Esophagus squamous epithelium (tissue), 5 donors: ENCODE measurements at places on chromosomes 13 and 19.

DNA sequence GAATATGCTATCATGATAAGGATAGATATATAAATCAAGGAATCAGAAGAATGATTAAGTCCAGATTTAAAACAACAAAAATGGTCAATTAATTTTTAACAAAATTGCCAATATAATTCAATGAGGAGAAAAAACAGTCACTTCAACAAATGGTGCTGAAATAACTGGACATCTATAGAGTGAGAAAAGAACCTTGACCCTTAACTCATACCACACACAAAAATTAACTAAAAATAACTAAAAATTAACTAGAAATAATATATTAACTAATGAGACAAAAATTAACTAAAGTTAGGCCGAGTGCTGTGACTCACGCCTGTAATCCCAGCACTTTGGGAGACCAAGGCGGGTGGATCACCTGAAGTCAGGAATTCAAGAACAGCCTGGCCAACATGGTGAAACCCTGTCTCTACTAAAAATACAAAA is 9.5 kb downstream of the LGALS7 start:
- DNase-seq, result no peak

DNA sequence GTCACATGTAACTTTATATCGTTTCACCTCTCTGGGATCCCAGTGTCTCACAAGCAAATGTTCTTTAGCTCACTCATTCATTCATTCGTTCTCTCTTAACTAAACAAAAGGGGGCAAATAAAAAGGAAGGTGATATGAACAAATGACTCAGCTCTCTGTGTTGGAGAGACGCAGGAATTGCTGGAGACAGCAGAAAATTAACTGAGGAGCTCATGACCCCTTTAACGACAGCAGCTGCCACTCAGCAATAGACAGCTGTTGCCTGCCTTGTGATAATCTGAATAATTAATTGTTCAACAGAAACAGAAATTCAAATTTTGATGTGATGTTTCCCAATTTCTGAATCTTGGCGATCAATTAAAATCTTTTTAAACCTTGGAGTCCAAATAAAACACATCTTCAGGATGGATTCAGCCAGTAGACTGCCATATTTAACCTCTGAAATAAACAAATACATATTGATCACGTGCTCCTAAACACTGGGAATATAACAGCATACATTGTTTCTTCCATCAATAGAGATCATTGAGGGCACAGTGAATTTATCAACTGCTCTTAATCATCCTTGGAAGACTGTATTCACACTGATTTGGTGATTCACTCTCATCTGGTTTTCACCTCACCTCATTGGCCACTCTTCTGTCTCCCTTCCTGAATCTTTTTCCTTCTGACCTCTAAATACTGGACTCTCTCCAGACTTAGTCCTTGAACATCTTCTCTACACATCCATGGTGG is 63.3 kb downstream of the MBNL2 start:
- no peak for DNase-seq

- no peak for DNase-seq
Observed at GRCh38 chr19:36225219-36225892, 10.4 kb downstream of the ZNF146 start.

DNA sequence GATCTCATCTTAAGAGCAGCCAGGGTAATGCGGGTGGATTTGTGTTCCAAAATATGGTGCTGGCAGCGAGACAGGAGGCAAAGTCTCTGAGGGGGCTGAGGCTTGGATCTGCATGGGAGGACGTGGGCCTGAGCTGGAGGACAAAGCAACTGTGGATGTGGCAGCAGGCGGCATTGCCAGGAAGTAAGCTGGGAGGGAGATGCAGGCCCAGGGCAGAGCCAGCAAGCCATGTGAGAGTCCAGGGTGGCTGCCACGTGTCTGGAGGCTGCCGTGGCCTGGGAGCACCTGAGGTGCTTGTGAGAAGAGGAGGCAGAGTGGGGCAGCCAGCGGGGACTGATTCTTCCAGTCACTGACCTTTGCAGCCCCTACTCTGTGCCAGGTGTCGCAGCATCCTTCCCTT is 52.0 kb downstream of the DPF1 start:
- no peak for DNase-seq

DNA sequence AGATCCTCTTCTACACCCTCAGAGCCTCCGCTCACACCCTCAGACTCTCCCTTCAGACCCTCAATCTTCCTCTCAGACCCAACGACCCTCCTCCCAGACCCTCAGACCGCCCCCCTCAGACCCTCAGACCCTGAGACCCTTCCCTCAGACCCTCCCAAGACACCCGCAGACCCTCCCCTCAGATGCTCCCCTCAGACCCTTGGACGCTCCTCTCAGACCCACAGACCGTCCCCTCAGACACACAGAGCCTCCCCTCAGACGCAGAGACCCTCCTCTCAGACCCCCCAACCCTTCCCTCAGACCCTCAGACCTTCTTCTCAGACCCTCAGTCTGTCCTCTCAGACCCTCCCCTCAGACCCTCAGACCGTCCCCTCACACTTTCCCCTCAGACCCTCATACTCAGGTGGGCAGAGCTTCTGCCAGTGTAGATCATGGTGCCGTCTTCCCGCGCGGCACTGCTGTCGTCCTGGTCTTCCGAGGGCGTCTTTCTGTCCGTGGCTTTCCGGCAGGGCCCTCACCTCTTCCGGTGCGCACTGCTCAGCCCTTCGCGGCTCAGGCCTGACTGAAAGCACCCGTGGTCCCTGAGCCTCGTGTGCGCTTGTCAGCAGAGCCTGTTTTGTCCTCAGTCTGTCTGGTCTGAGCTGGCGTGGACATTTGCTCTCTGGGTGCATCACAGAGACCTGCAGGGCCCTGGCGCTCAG is 18.9 kb upstream of the TFDP1 start:
- no peak for DNase-seq

DNA sequence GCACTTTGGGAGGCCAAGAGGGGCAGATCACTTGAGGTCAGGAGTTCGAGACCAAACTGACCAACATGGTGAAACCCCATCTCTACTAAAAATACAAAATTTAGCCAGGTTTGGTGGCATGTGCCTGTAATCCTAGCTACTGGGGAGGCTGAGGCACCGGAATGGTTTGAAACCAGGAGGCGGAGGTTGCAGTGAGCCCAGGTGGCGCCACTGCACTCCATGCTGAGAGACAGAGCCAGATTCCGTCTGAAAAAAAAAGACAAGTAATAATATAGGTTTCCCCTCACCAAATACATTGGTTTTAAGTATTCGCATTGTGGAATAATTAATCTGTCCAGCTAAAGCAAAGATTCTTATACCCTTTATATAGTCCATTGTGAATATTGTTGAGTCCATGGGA is 1544.6 kb downstream of the OLFM4 start:
- DNase-seq, result no peak

DNA sequence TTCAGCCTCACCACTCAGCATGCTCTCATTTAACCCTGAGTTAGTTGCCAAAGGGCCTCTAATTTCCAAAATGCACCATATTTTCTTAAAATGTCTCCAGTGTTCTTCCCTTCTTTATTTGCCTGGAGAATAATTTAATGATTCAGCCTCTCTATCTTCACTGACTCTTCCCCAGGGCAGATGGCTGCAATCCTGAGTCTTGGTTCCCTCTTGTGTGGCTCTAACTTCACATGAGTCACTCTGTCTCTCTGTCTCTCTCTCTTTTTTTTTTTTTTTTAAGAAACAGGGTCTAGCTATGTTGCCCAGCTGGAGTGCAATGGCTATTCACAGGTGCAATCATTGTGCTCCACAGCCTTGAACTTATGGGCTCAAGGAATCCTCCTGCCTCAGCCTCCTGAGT is 251.4 kb downstream of the VWA8 start:
- DNase-seq, result no peak
